ENCODE measurements at places on chromosomes 3 and 15. TPM values are rescaled to one million over a fixed set of nuclear protein-coding genes. Genes with fewer than 3 reads are reported as not detected.

GRCh38 chr15:77426871-77427270 is 6.2 kb downstream of the HMG20A start:
- DNase-seq, result no peak

GRCh38 chr3:43774799-43775198 is 84.1 kb downstream of the ABHD5 start:
- DNase-seq, result no peak

- DNase-seq, result no peak
These were observed 4.5 kb downstream of the CILP start for GRCh38 chr15:65206750-65207149.

DNA sequence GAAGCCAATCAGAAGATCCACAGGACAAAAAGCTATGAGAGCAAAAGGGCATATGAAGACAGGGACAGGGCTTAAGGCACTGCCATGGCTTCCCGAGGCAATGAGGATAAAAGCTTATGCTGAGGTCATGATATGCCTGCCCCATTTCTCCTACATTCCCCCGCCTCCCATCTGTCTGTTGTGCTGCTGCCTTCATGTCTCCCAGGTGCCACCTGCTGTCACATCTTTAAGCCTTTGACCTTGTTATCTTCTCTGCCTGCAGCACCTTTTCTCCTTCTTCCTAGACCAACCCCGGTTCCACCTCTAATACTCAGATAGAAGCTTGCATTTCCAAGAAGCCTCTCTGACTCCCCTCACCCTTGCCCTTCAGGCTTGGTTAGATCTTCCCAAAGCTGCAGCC is 213.8 kb downstream of the ARRDC4 start:
- DNase-seq, result no peak

DNA sequence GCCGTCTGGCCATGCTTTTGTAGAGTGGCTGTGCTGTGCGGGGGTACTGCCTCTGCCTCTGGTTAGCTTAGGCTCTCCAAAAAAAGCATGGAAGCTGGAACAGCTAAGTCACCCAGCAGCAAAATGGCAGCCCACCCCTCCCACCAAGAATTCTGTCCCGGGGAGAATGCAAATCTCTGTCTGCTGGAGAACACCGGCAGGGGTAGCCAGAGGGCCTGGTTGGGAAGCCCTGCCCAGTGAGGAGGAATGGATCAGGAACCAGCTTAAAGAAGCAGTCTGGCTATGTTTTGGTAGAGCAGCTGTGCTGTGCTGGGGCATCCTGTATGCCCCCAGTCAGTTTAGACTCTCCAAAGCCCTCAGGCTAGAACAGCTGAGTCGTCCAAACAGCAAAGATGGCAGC is 56.2 kb upstream of the PTPRG start:
- DNase-seq, result no peak

Gene LRTM1
- not detected for total RNA-seq

DNA sequence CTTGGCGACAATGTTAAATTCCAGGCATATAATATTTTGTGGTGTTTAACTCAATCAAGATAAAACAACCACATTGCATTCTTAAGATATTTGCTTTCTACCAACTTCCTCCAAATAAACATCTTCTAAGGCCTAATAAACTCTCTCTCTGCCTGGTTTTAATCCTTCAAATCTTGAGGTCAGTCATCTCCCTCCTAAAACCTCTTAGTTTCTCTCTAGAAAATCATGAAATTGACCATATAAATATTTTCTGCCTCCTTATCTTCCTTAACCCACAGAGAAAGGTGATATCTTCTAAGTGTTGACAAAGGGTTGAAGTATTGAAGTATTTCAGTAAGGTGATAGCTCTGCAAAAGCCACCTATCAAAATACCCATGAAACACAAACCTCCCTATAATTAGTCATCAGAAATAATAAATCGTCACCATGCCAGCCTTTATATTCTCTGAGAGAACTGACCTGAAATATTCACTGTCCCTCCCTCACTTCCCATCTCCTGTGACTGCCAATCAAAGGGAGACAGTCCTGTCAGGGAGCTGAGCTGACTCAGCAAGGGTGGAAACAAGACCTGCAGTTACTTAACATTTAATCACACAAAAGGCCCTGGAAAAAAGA is 1261.1 kb downstream of the ROBO1 start:
- no peak for DNase-seq

DNA sequence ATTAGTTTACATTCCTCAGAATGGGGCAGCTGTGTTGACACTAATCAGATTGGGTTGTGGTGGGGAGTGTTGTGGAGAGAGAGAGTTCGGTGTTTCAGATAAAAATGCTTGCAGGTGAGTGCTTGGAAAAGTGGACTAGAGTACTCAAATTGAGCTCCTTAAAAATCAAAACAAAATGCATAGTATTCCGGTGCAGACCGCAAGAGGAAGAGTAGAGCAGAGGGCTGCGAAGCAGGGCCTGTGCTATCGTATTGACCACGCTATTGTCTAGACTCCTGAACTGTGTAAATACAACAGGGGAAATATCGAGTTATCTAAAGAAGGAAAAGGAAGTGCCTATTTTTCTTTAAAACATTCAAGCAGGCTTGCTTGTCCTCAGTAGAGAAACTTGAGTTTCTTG is 159.5 kb downstream of the TP63 start:
- DNase-seq, result no peak

GRCh38 chr15:74245342-74245931 is 9.3 kb downstream of the CCDC33 start:
- DNase-seq, result no peak

DNA sequence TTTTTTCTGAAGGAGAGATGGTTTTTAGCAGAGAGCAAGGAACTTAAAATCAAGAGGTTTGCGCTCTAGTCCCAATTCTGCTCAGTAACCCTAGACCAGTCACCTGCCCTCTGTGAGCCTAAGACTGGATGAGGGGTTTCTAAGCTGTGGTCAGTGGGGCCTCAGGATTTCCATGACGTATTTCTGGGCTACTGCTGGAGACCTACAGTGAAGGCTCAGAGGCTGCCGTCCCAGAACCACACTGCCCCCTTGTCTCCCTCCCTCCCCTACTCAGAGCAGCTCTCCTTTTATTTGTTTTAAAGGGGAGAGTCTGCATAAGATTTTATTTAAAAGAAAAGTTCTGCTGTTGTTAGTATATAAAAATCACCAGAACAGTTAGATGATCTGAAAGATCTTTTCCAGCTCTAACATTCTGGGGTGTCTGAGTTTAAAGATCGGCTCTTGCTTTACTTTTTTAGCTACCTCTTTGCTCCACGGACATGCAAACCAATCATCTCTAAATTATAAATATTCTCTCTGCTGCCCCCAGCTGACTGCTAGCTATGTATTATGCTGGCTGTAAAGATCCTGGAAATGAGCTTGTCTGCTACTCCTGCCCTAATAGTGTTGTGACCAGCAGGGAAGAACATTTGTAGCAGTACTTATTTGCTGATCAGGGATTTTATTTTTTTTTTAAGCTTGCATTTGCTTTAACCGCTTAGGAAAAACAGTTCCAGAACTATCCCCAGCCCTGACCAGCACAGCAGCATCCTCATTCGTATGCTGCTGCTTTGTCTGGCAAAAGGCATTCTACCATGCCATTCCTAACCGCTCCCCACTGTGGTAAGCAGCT is 28.6 kb upstream of the NDUFB4 start:
- DNase-seq, result no peak

- DNase-seq, result no peak
These were observed 145.0 kb downstream of the CMSS1 start for GRCh38 chr3:99962703-99963102.

DNA sequence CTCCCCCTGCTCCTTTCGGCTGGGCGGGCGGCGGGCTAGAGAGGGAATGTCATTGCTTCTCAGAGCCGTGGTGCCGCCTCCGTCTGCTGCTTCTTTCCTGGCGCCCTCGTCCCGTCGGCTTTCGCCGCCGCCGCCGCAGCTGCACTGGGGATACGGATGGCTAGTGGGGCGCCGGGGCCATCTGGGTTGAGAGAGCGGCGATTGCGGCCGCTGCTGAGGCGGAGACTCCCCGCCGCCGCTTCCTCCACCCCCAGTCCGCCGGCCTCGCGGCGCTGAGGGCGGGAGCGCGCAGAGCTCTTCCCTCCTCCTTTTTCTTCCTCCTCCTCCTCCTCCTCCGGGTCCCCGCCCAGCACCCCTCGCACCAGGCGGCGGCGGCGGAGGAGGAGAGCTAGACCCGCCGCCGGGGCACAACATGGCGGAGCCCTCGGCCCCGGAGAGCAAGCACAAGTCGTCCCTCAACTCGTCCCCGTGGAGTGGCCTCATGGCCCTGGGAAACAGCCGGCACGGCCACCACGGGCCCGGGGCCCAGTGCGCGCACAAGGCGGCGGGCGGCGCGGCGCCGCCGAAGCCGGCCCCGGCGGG is at the start of gene STT3B:
TSS of gene STT3B (plus strand) at position 339 of the 582 bp plus-strand sequence. CDS start at position 413, 74 bp downstream.
- peak; percentile 78 for DNase-seq

Gene GMPS
- 116 TPM for total RNA-seq

- no peak for DNase-seq
These were observed 176.7 kb upstream of the GOLIM4 start for GRCh38 chr3:168272343-168272985.

- no peak for DNase-seq
These were observed 137.2 kb downstream of the RPL22L1 start for GRCh38 chr3:170732660-170733245.

- peak; percentile 89 for DNase-seq
These were observed 144.8 kb upstream of the BHLHE40 start for GRCh38 chr3:4834403-4834866.

- DNase-seq, result no peak
These were observed 263.0 kb upstream of the NECTIN3 start for GRCh38 chr3:110808630-110809029.

GRCh38 chr3:104101736-104102135 is 1265.0 kb upstream of the ALCAM start:
- no peak for DNase-seq

- DNase-seq, result no peak
These were observed 121.8 kb downstream of the CACNA2D3 start for GRCh38 chr3:54243960-54244682.

- no peak for DNase-seq
These were observed 467.4 kb upstream of the BCHE start for GRCh38 chr3:166304584-166304983.

DNA sequence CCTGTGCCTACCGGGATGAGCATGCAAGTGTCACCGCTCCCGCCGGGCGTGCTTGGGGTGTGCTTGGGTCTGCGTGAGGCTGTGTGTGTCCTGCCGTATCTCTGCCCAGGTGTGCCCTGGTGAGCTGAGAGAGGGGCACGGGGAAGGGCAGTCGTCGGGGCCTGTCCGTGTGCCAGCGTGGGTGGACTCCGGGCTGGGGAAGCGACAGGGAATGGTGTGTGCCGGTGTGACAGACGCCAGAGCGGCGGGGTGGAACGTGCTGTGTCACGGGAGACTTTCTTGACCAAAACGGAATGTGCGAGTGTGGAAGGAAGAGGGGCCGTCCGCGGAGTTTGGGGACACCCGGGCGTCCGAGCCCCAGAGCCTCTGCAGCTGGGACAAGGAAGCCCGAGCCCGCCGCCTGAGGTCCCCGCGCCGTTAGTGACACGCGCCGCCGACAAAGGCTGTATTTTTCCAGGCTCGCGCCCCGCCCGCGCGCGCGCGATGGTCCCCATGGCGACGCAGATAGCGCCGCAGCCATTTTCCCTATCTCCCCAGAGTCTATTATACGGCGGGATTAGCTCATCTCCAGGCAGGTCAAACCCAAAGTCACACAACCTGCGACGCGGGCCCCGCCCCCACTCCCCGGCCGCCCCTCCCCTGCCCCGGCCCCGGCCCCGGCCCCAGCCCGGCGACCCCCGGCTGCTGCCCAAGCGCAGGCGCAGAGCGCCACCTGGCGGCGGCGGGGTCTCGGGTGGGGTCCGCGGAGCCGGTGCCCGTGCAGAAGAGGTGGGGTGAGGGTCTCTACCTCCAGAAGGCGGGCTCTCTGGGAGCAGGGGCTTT is 4.5 kb upstream of the GATA2 start:
- peak; percentile 73 for DNase-seq

Gene KNG1
- total RNA-seq, result not detected

GRCh38 chr3:42368861-42369260 is 41.5 kb downstream of the LYZL4 start:
- DNase-seq, result no peak

Gene PLA2G4B
- 8.3 TPM for total RNA-seq

DNA sequence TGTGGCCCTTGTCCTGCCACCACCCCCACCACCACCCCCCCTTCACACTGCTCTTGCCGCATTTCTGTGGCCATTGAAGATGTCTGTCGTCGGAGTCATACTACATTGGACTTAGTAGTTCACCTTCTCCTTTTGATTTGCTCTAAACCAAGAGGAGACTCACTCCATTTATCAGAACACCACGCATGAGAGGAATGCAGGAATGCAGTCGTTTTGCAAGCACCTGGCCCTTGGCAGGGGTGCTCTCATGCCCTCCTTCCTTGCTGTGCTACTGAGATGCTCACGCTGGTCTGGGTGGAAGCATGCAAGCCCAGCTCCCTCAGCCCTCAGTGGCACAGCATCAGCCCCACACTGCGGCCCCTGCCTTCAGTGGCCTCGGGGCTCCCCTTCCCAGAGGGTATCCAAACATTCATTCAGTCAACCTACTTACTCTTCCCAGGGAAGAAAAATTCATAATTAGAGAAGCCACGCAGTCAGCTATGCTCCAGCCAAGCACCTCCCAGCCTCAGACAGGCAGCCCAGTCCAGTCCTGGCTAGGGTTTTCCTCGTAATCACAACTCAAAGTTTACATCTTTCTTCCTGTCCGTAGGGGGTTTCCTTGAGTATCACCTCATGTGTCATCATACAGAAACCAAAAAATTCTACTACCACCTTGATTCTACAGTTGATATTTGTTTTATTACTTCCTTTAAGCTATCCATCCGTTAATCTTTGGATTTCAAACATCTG is 520.0 kb downstream of the GABRG3 start:
- DNase-seq, result no peak

GRCh38 chr3:150217691-150218090 is 190.4 kb upstream of the TSC22D2 start:
- no peak for DNase-seq

DNA sequence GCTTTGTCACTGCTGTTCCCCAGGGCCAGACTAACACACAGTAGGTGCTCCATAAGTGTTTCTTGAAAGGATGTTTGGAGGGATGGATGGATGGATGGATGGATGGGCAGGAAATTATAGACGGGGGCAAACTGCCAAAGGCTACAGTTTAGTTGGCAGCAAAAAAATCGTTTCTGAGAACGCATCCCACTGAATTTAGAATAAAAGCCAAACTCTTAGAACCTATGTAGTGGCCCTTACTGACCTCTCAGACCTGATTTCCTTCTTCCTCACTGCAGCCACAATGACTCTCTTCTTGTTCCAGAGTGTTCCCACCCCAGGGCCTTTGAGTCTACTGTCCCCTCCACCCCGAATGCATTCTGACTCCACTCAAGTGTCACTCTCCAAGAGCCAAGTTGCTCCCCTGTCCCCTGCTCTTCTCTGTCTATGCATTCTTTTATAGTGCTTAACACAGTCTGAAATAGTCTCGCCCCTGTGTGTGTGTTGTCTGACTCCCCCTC is 5.2 kb upstream of the GATA2 start:
- DNase-seq, result no peak

- DNase-seq, result no peak
These were observed 681.1 kb upstream of the CADM2 start for GRCh38 chr3:84277562-84278224.

- no peak for DNase-seq
These were observed 304.6 kb upstream of the UBE2E2 start for GRCh38 chr3:22898558-22898957.

DNA sequence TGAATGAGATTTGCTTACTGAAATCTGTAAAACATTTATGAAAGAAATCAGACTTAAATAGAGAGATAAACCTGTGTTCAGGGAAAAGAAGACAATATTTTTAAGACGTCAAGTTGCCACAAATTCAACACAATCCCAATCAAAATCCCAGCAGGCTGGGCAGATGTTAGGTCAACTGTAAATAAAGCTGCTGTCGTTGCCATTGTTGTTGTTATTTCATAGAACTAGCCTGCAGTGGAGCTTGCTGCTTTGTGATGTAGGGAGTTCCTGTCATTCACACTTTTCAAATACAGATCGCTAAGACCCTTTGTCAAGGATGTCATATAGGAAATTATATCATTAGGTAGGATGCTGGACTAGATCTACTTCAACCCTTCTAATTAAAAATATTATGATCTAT is 123.1 kb downstream of the NEO1 start:
- DNase-seq, result no peak

Data from activated naive CD4-positive, alpha-beta T cell treated with anti-CD3 and anti-CD28 coated beads, Interleukin-2, amount 50 U/mL, for 72 hours (primary cell).